ENCODE measurements at places on chromosomes 6 and 20.

- no peak for DNase-seq
These were observed 25.3 kb downstream of the TBC1D7 start for GRCh38 chr6:13302751-13303667.

- DNase-seq, result peak; percentile 3
These were observed 29.7 kb downstream of the RPF2 start for GRCh38 chr6:111011360-111012142.

DNA sequence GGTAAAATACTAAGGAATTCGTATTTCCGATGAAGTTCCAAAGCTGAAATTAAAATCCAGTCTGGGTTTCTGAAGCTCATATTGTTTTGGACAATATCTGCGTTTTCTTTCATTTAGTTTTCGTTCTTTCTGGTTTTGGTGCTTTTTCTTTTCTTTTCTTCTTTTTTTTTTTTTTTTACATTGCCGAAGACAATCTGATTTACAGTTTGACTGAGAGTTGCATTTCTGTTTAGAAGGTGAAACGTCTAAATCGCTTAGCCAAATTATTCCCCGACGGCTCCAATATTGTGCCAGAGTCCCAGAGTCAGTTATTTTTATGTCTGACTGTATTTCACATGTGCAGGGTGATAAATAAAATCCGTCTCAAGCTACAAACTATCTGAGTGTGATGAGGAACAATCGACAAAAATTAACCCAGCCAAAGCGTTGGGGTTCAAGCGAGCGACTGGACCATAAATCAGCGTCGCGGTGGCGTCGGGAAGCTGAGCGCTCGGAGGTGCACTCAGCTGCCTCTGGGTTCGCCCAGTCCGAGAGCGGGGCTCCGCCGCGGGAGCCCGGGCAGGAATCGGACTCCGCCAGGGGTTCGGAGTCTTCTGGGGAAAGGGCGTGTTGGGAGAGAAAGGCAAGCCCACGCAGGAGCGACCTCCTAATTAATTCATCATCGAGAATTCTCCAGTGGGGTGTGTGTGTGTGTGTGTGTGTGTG, 8.2 kb upstream of the TBX18 start:
- DNase-seq, result no peak

GRCh38 chr6:161622779-161623178, 348.9 kb upstream of the AGPAT4 start:
- no peak for DNase-seq

DNA sequence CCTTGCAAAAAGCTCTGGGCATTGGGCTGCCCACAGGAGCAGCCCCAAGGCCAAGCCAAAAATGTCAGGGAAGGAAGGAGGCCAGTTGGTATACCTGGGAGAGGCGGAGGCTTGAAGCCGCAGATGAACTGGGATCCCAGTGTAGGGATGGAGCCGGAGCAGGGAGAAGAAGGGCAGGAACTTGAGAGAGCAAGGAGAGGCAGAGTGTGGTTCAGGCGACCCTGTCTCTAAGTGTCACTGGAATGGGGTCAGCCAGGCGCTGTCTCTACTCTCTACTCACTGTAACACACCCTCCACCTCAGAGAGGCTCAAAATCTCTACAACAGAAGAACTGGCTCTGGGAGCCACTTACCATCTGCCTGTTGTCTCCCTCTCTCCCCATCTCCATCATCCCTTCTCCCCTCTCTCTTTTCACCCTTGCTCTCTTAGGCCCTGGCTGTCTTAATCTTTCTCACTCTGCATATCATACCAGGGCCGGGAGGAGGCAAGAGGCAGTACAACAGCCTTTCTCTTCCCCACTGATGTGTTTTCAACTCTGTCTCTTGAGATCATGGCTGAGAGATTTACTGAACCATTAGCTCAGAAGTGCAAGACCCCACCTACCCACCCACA, 93.3 kb downstream of the CRYBG1 start:
- DNase-seq, result no peak

GRCh38 chr20:1844325-1845162, 50.7 kb upstream of the SIRPA start:
- no peak for DNase-seq

- DNase-seq, result no peak
These were observed 98.8 kb downstream of the SOD2 start for GRCh38 chr6:159594106-159594749.

GRCh38 chr6:130778946-130779657, 48.1 kb upstream of the SMLR1 start:
- no peak for DNase-seq

- DNase-seq, result no peak
These were observed 523 bp downstream of the CPXM1 start for GRCh38 chr20:2799688-2800520.

GRCh38 chr6:82419132-82419581, 55.5 kb downstream of the TPBG start:
- DNase-seq, result no peak

- no peak for DNase-seq
These were observed 20.7 kb upstream of the ENPP1 start for GRCh38 chr6:131787079-131787478.

GRCh38 chr20:45842169-45842812, 8.7 kb downstream of the SNX21 start:
- no peak for DNase-seq

DNA sequence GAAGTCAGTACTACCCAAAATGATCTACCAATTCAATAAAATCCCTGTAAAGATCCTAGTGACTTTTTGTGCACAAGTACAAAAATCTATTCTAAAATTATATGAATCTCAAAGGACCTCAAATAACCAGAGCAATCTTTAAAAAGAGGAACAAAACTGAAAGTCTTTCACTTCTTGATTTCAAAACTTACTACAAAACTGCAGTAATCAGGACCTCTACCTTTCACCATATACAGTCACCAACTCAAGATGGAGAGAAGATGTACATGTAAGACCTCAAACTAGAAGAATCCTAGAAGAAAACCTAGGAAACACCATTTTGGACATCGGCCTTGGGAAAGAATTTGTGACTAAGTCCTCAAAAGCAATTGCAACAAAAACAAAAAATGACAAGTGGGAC, 109.5 kb upstream of the CD93 start:
- no peak for DNase-seq

DNA sequence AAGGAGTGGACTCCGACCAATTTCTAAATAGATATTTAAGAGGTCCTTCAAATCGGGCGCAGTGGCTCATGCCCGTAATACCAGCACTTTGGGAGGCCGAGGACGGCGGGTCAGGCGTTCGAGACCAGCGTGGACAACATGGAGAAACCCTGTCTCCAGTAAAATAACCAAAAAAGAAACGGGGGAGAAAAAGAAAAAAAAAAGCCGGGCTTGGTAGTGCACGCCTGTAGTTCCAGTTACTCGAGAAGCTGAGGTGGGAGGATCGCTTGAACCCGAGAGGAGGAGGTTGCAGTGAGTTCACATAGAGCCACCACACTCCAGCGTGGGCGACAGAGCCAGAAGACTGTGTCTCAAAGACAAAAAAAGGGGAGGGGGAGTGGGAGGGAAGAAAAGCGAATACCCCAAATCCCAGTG, 53.3 kb upstream of the HFE start:
- no peak for DNase-seq

GRCh38 chr20:58853466-58853865, 950 bp downstream of the GNAS start:
- DNase-seq, result no peak
